ENCODE measurements at places on chromosomes 12 and 14. TPM values are rescaled to one million over a fixed set of nuclear protein-coding genes. Genes with fewer than 3 reads are reported as not detected.

- no peaks in the 10 kb centered on the region for H3K27me3 ChIP-seq
- no peaks in the 10 kb centered on the region for H3K36me3 ChIP-seq
- no peak overlapping the region for H3K4me3 ChIP-seq
- H3K4me1 ChIP-seq, result no peaks in the 10 kb centered on the region
- DNase-seq, result no peak
- no peak overlapping the region for H3K27ac ChIP-seq
Measured at GRCh38 chr14:93142854-93143652, 27.3 kb upstream of the ITPK1 start.

DNA sequence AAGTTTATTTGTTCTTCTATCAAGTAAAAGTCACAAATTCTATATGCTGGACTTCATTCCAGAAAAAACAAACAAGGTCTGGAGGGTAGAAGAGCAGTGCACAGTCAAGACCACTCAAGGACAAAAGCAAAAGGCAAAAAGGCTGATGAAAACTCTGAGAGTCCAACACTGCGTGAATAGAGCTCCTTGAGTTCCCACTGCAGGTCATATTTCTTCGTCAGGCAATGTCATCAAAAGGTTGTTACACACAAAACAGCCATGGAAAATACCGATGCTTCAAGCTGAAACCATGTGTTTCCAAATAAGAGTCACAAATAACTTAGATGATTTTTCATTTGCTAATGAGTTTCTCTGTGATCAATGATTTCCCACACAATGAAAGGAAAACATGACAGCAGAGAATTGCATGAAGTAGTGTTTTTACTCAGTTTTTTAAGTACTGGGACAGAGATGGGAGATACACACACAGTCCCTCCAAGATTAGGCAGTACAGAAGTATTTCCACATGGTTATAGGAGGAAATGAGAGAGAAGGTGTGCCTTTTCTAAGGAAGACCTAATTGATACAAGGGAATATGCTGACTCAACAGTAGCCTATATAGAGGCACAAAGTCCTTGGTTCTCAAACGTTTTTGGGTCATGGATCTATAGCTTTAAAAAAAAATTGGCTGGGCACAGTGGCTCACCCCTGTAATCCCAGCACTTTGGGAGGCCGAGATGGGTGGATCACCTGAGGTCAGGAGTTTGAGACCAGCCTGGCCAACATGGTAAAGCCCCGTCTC, 177.7 kb downstream of the MED13L start:
- H3K4me1 ChIP-seq, result peaks cover 7% of the 10 kb centered on the region
- no peak for DNase-seq
- H3K27me3 ChIP-seq, result no peaks in the 10 kb centered on the region
- H3K4me3 ChIP-seq, result no peak overlapping the region

GRCh38 chr12:112473056-112473455, 54.3 kb downstream of the PTPN11 start:
- no peak overlapping the region for H3K4me3 ChIP-seq
- H3K27ac ChIP-seq, result no peak overlapping the region
- no peaks in the 10 kb centered on the region for H3K27me3 ChIP-seq
- no peak for DNase-seq
- H3K36me3 ChIP-seq, result peaks cover 58% of the 10 kb centered on the region

DNA sequence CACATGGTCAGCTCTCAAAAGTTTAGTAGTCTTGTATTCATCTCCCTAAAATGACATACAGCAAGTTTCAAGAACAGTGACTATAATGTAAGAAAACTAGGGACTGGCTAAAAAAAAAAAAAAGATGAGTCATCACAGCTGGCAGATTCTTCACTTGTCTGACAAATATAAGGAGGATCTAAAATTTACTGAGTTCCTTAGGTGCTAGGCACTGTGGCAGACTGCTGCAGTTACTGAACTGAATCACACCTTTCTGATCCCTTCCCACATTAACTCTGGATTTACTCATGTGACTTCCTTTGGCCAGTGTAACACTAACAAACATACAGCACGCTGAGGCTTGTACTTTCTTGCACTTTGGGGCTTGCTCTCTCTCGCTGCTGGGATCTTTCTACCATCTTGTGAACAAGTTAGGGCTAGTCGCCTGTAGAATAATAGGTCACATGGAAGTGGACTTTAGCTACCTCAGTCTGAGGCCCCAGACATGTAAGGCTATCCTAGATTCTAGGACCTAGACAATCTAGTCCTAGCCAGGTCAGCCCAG, 32.1 kb downstream of the BAZ1A start:
- DNase-seq, result no peak
- no peak overlapping the region for H3K4me3 ChIP-seq
- H3K4me1 ChIP-seq, result no peaks in the 10 kb centered on the region
- peaks cover 24% of the 10 kb centered on the region for H3K36me3 ChIP-seq
- peak overlapping the region; percentile 51 for H3K27ac ChIP-seq

GRCh38 chr14:33668066-33668465, 282.8 kb downstream of the EGLN3 start:
- H3K27me3 ChIP-seq, result no peaks in the 10 kb centered on the region
- H3K36me3 ChIP-seq, result no peaks in the 10 kb centered on the region
- no peak for DNase-seq
- no peaks in the 10 kb centered on the region for H3K4me1 ChIP-seq

GRCh38 chr12:15146585-15146984, 74.6 kb downstream of the RERG start:
- H3K36me3 ChIP-seq, result no peaks in the 10 kb centered on the region
- no peak overlapping the region for H3K4me3 ChIP-seq
- H3K27me3 ChIP-seq, result no peaks in the 10 kb centered on the region
- H3K4me1 ChIP-seq, result no peaks in the 10 kb centered on the region
- DNase-seq, result no peak

- H3K27me3 ChIP-seq, result no peaks in the 10 kb centered on the region
- no peaks in the 10 kb centered on the region for H3K4me1 ChIP-seq
- peak within 1 kb of the TSS; percentile 89 for H3K27ac ChIP-seq
- peak within 1 kb of the TSS; percentile 73 for H3K4me3 ChIP-seq
Measured at GRCh38 chr12:57772429-57773322, at the start of gene EEF1AKMT3. Gene EEF1AKMT3, plus strand, starts transcription at chr12:57772614. Its CDS starts 111 bp downstream, at chr12:57772725.

DNA sequence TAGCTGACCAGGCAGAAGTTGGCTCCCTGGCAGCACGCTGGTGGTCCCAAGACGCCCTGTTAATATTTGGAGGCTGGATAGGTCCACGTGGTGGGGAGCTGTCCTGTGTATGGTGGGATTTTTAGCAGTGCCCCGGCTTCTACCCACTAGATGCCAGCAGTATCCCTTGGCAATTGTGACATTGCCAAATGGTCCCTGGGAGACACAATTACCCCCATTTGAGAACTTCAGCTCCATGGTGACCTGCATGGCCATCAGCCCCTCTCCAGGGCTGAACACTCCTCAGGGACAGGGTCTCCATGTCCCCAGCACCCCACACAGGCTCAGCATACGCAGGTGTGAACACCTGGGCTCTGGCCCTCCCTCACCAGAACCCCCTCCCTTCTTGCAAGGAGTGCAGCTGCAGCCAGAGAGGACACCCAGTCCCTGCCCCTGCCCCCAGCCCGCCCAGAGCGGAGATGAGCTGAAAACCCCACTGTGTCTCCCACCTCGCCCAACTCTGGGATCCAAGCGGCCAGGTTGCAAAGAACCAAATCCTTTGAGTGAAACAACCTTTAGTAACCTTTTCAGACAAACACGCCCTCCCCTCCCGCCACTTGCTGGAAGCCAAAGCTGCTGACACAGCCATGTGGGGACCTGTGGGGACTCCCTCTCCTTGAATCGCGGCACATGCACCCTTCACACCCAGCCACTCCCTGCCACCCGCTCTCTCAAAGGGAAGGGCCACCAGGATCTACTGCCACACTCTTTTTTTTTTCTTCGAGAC, 120.4 kb downstream of the CALM1 start:
- H3K36me3 ChIP-seq, result no peaks in the 10 kb centered on the region
- no peak for DNase-seq
- no peaks in the 10 kb centered on the region for H3K27me3 ChIP-seq

DNA sequence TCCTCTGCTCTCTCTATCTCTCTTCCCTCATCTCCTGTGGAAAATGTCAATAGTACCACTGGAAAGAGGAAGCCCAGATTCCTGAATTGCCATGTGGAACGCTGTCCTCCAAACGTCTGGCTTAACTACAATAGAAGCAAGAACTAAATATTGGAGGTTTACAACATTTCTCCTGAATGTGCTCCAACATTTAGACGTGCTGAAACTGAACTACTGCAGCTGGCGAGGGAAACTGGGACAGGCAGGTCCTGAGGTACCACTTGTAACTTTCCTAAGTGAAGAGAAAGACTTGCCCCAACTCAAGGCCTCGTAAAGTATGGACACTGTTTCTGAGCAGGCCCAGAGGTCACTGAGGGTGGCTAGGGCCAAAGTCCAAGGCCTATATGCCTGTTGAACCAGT, 187.7 kb downstream of the NTF3 start:
- H3K27me3 ChIP-seq, result no peaks in the 10 kb centered on the region
- no peak overlapping the region for H3K4me3 ChIP-seq
- H3K4me1 ChIP-seq, result no peaks in the 10 kb centered on the region
- DNase-seq, result no peak
- no peaks in the 10 kb centered on the region for H3K36me3 ChIP-seq
- no peak overlapping the region for H3K27ac ChIP-seq

DNA sequence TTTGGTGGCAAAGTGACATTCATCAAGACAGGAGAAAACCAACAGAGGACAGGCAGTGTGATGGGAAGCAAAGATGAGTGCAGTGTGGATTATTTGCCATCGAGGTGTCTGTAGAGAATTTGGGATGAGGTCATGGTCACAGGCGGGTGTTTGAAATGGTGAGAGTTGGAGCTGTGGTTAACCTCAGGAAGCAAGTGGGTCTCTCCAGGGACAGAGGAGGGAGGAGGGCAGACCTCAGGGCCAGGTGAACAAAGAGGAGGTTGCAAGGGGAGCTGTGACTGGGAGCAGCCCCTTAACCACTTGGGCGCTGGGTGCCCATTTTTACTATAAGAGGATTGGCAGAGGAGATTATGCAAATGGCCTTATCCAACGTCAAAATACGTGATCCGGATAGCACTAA, 7.0 kb downstream of the FZD10 start:
- H3K4me1 ChIP-seq, result no peaks in the 10 kb centered on the region
- H3K36me3 ChIP-seq, result no peaks in the 10 kb centered on the region
- no peak overlapping the region for H3K4me3 ChIP-seq
- no peak for DNase-seq
- H3K27me3 ChIP-seq, result peaks cover 16% of the 10 kb centered on the region
- no peak overlapping the region for H3K27ac ChIP-seq

DNA sequence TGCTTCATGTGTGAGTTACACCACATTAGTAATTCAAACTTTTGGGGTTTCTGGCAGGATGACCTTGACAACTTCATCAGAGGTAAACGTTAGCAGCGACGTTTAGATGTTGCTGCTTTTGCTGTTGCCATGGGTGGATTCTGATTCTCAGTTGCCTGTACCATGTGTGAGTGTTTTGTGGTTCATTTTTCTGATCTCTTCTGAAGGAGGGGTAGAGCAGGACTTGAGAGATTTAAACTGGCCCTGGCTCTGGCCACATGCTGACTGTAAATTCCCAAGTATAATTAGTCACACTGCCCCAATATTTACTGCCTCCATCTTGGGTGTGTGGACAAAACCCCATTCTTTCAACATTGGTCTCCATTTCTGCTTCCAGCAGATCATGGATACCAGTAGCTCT, 110.4 kb downstream of the ETV6 start:
- no peaks in the 10 kb centered on the region for H3K36me3 ChIP-seq
- DNase-seq, result no peak
- H3K27ac ChIP-seq, result peak overlapping the region; percentile 93
- peaks cover 30% of the 10 kb centered on the region for H3K4me1 ChIP-seq
- no peak overlapping the region for H3K4me3 ChIP-seq
- H3K27me3 ChIP-seq, result no peaks in the 10 kb centered on the region

GRCh38 chr12:108939594-108939993, 59.7 kb downstream of the DAO start:
- H3K36me3 ChIP-seq, result no peaks in the 10 kb centered on the region
- no peak for DNase-seq
- H3K27ac ChIP-seq, result no peak overlapping the region
- no peaks in the 10 kb centered on the region for H3K4me1 ChIP-seq

GRCh38 chr12:96890331-96890730, 16.7 kb upstream of the NEDD1 start:
- H3K27me3 ChIP-seq, result no peaks in the 10 kb centered on the region
- DNase-seq, result no peak
- H3K36me3 ChIP-seq, result no peaks in the 10 kb centered on the region
- no peak overlapping the region for H3K4me3 ChIP-seq
- no peak overlapping the region for H3K27ac ChIP-seq
- H3K4me1 ChIP-seq, result no peaks in the 10 kb centered on the region

DNA sequence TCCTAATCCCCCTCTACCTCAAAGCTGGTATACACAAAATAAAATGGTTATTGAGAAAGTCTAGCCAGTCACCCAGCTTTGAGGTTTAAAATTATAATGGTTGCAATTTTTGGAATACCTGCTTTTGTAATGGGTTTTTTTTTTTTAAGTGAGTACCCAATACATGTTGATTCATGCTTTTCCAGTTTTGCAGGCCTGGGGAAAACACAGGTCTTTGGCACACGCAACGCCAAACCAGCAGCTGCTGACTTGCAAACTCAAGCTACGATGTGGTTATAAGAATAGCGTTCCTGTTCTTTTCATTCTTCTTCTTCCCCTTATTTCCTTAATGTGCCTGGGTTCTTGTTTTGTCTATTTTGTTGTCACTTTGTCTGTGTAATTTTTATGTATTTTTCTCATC, 233.0 kb downstream of the EGLN3 start:
- no peaks in the 10 kb centered on the region for H3K4me1 ChIP-seq
- no peak for DNase-seq
- no peaks in the 10 kb centered on the region for H3K36me3 ChIP-seq
- no peak overlapping the region for H3K27ac ChIP-seq
- no peaks in the 10 kb centered on the region for H3K27me3 ChIP-seq

- no peaks in the 10 kb centered on the region for H3K4me1 ChIP-seq
- no peak overlapping the region for H3K4me3 ChIP-seq
- no peak overlapping the region for H3K27ac ChIP-seq
- no peak for DNase-seq
Measured at GRCh38 chr12:44021471-44021971, 185.6 kb downstream of the TMEM117 start.

DNA sequence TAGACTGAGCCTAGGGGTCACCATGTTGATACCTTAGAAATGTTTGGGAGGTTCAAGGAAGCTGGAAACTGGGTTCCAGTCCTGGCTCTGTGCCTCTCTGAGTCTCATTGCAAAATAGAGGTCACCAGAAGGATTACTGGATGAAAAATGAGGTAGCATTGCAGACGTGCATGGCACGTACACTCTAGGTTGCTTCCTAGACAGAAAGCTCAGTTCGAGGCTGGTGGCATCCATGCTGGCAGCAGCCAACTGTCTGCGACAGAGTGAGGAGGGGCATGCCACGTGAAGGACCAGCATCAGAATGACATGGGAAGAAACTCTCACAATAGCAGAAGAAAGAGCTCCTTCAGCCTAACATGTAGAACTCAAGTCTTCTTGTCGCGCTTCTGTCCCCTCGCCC, 4.6 kb upstream of the CYP46A1 start:
- no peak overlapping the region for H3K27ac ChIP-seq
- peaks cover 4% of the 10 kb centered on the region for H3K27me3 ChIP-seq
- no peaks in the 10 kb centered on the region for H3K36me3 ChIP-seq
- no peak for DNase-seq

The KRT6A gene
- not detected for polyA plus RNA-seq

The TAS2R10 gene
- not detected for polyA plus RNA-seq

The TAC3 gene
- polyA plus RNA-seq, result not detected

The CCDC177 gene
- 0.06 TPM for polyA plus RNA-seq

The FAM222A gene
- 9.4 TPM for polyA plus RNA-seq

The SENP1 gene
- polyA plus RNA-seq, result 2.1 TPM

The PPP1CC gene
- polyA plus RNA-seq, result 130 TPM

The DNAJC22 gene
- 0.11 TPM for polyA plus RNA-seq

The OASL gene
- polyA plus RNA-seq, result 0.57 TPM

The RD3L gene
- polyA plus RNA-seq, result 4.3 TPM
